ENCODE measurements at places on chromosomes 6 and 20.

DNA sequence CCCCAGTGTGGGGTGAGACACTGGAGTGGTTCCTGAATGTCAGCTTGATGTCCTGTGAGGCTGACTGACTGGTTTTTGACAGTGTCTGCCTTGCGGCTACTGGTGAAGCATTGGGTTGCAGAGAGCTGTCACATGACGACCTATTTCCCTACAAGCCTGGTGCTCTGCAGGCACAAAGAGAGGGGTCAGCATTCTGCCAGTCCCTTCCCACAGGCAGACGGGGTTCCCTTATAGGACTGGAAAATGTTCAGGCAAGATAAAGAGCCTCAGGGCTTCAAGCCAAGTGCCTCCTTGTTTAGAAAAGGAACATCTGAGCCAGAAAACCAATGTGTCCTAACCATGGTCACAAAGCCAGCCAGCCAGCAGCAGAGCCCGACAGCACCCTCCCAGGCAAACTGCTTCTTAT is 11.0 kb downstream of the LY86 start:
- DNase-seq: no peak

GRCh38 chr6:91240878-91241603 is 654.2 kb upstream of the MAP3K7 start:
- DNase-seq: no peak

DNA sequence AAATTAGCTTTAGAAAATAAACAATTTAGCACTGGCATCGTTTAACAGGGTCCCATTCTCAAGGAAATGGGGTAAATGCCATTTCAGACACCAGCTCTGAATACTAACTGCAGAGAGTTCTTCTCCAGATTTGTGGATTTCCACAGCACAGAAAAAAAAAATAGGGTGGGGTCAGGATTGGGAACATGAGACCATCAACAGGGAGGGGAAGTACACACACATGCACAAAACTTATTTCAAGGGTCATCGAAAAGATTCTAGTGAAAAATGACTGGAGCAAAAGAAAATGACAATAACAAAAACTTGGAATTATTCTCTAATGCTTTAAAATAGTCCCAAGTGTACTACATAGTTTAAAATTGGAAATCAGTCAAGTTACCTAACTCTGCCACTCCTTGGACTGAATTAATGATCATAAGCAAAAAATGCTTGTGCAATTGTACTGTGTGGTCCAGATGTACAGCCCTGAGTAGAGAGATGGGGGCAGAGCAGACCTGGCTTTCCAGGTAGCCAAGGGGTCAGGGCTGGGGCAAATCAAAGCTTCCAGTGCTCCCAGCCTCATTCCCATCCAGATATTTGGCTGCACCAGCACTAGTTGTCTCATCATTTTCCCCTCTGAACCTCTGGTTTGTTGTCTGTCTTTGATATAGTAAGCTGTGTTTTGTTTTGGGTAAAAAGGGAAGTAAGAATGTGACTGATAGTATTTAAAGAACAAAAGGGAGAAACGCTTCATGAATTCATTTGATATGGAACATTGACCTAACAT is 152.4 kb downstream of the SOBP start:
- no peak for DNase-seq

GRCh38 chr6:34459899-34460593 is 5.8 kb upstream of the PACSIN1 start:
- DNase-seq: peak; percentile 55

DNA sequence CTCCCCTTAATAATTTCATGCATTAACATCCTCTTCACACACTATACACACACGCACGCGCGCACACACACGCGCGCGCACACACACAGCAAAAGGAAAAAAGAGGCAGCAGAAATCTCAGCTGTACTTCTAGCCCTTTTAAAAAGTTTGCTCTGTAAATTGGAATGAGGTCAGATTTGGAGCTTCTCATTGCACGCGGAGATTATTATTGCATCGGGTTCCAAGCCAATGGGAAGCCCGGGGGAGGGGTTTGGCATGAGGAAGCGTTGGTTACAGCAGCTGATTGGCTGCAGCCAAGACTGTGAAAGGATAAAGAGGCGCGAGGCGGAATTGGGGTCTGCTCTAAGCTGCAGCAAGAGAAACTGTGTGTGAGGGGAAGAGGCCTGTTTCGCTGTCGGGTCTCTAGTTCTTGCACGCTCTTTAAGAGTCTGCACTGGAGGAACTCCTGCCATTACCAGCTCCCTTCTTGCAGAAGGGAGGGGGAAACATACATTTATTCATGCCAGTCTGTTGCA is at the start of gene SOX4:
TSS of gene SOX4 (plus strand) at position 340 of the 515 bp plus-strand sequence. CDS start 784 bp downstream, outside the sequence.
- DNase-seq: peak; percentile 100

DNA sequence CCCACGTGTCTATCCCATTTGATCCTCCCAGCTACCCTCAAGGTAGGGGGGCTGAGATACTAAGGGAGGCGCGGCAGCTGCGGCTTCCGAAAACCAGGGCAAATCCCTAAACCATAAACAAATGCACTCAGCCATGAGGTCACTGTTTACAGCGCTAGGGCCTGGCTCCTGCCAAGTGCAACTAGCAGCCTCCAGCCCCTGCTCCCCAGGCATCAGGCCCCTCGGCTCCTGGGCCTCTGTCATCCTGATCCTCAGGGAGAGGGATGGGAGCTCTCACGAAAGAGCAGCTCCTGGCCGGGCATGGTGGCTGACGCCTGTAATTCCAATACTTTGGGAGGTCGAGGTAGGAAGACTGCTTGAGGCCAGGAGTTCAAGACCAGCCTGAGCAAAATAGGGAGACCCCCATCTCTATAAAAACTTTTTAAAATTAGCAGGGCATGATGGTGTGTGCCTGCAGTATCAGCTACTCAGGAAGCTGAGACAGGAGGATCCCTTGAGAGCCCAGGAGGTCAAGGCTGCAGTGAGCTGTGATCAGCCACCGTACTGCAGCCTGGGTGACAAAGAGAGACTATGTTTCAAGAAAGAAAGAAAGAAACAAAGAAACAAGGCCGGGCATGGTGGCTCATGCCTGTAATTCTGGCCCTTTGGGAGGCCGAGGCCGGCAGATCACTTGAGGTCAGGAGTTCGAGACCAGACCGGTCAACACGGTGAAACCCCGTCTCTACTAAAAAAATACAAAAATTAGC is 42.5 kb upstream of the TLDC2 start:
- no peak for DNase-seq

DNA sequence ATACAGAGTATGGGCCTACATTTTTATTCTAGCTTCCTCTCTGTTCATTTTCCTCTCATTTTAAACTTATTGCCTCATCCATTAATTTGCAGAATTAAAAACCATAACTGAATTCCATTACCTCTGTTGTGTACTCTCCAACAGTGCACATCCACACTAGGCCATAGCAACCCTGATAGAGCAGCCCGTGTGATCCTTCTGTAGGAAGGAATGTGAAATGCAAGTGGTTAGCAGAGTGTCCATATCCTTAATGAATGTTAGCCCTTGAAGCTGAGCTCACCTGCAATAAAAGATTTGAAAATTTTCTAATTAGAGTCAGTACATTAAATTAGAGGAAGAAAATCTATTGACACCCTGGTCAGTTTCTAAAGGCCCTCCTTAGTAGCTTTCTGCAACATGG is 6.5 kb upstream of the GRIK2 start:
- DNase-seq: peak; percentile 8

GRCh38 chr6:108578595-108579327 is 18.0 kb downstream of the FOXO3 start:
- DNase-seq: no peak

All from NCI-H526 (cell line).